Mesangial cell (primary cell): ENCODE measurements at places on chromosomes 1 and 21. TPM values are rescaled to one million over a fixed set of nuclear protein-coding genes. Genes with fewer than 3 reads are reported as not detected.

OVAAL gene
- not detected in 2 replicates for total RNA-seq

VAV3 gene
- total RNA-seq = 1.3 and 5.2 TPM in 2 replicates

SELENOF gene
- total RNA-seq = 94.7 and 102 TPM in 2 replicates

TRIM67 gene
- 1.1 TPM in 1 of 2 replicates, not detected in the other for total RNA-seq

LYPLAL1 gene
- total RNA-seq = 7.7 and 10.8 TPM in 2 replicates
